ENCODE measurements at places on chromosomes 1 and 21. TPM values are rescaled to one million over a fixed set of nuclear protein-coding genes. Genes with fewer than 3 reads are reported as not detected.

DNA sequence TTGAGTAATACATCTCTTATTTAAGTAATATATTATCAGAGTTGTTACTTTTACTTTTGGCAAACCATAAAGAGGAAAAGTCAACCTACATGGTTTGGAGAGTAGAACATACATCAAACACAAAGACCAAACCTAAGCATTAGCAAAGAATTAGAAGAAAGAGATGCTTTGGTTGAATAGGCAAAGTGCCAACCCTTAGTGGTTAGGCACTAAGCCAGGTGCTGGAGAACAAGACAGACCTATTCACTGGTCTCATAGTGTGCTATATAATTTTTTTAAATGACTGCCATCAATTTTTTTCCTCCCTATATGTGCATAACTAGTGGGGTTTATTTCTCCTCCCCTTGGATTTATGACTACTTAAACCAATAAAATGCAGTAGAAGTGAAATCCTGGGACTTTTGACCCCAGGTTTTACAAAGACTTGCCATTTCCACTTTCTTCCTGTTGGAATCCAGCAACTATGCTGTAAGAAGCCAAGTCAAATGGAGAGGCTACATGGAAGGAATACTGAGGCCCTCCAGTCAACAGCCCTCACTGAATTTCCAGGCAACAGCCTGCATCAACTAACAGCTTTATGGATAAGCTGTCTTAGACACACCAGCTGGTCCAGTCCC, 69.8 kb upstream of the HAO2 start:
- no peak for DNase-seq

AHDC1 gene
- total RNA-seq: 61.6 TPM

DNA sequence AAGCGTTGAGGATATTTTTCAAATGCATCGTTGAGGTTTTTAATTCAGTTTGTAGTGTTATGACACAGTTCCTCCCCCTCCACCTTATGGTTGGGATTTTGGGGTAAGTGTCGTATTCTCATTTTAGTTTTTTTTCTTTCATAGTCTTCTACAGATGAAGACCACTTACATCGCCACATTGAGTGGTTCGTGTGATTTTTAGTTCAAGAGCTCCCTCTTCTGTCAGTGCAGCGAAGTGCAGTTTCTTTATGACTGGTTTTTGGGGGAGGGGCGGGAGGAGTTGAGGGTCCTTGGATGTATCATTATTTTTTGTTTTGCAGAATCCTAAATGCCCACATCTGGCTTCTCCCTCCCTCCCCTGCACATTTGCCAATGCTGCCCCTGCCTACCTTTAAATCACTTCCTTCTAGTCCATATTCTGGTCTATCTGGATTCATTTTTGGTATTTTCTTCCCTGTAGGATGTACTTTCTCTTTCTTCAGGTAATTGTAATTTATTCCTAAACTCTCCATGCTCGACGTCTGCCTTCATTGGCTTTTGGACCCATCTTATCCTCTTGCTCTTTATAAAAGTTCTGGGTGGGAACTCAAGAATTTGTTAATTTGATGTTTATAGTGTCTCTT, 433.1 kb downstream of the CAMTA1 start:
- no peak for DNase-seq

- DNase-seq: no peak
Observed at GRCh38 chr1:183646776-183647175, 6.3 kb downstream of the APOBEC4 start.

GRCh38 chr1:178954325-178954690, 71.4 kb upstream of the FAM20B start:
- no peak for DNase-seq

WDR26 gene
- total RNA-seq: 79.5 TPM

GRCh38 chr1:186183219-186183618, 191.8 kb downstream of the TPR start:
- DNase-seq: no peak

DNA sequence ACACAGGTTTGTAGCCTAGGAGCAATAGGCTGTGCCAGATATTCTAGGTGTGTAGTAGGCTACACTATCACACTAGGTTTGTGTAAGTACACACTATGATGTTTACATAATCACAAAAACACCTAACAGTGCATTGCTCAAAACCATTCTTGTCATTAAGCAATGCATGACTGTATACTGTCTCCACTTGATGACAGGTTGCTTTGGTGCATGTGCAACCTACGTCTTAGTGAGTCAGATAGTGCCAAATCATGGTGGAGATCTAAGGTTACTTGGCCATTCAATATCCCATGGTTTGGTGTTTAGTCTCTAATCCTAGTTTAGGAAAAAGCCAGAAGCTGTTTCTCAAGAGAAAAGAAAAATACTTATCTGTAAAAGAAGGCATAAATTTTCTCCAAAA, 181.1 kb downstream of the KCNK2 start:
- no peak for DNase-seq

DNA sequence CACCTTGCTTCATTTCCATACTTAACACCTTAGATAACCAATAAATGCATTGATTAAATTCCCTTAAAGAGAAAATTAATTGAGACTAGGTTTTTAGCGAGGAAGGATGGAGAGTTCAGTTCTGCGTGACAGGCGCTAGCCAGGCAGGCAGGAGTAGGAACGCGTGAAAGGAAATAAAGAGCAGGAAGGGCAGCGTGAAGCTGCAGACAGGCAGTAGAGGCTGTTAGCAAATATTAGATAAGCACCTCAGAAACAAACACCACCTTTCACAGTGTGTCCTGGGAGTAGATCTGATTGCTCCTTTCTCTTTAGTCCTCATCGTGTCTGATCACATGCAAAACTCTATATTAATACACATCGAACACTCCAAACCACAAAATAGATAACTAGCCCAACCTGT, 282.7 kb upstream of the ADGRL2 start:
- DNase-seq: no peak

AMY1B gene
- total RNA-seq: not detected

DNA sequence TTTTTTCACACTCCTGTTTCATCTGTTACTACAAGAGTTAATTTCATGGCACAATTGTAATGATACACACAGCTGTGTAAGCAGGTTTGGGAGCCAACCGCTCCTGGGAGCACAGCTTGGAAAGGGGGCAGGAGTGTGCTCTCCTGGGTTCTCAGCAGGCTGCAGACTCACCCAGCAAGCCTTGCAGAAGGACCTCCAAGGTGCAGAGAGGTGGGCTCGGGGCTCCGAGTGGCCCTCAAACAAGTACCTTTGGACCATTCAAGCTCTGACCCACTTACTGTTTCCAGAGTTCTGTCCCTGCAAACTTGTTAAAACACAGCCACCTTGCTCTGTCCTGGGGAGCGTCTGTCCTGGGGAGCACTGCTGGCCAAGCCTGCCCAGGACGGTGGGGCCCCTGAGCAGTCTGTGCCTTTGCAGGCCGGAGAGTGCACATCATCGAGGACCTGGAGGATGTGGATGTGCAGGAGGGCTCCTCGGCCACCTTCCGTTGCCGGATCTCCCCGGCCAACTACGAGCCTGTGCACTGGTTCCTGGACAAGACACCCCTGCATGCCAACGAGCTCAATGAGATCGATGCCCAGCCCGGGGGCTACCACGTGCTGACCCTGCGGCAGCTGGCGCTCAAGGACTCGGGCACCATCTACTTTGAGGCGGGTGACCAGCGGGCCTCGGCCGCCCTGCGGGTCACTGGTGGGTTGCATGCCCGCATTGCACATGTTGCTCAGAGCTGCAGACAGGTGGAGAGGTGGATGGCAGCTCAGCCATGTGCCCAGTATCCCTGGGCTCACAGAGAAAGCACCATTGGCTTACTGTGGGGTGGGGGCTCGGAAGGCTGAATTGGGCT, 78.0 kb downstream of the OBSCN start:
- DNase-seq: peak; percentile 94

GART gene
- total RNA-seq: 58.2 TPM

BCL2L15 gene
- 0.33 TPM for total RNA-seq

DNA sequence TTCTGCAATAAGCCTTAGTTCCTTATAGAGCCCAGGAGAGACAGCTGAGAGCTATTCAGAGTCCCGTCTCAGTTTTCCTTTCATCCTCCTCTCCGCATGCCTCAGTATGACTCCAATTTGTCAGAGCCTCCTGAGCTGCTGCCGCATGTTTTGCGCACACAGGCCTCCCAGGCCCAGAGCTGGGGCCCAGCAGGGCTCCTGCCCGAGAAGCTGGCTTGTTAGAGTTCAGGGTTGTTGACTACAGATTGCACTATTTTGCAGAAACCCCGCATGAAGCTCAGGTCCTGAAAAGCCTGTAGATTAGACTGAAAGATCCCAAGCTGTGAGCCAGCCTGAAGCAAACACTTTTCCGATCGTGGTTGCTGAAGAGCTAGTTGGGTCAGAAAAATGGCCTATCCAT, 51.5 kb downstream of the IGSF5 start:
- DNase-seq: no peak

- DNase-seq: no peak
Observed at GRCh38 chr1:18998016-18998724, 41.7 kb upstream of the IFFO2 start.

ZSWIM5 gene
- total RNA-seq: 0.51 TPM

DNA sequence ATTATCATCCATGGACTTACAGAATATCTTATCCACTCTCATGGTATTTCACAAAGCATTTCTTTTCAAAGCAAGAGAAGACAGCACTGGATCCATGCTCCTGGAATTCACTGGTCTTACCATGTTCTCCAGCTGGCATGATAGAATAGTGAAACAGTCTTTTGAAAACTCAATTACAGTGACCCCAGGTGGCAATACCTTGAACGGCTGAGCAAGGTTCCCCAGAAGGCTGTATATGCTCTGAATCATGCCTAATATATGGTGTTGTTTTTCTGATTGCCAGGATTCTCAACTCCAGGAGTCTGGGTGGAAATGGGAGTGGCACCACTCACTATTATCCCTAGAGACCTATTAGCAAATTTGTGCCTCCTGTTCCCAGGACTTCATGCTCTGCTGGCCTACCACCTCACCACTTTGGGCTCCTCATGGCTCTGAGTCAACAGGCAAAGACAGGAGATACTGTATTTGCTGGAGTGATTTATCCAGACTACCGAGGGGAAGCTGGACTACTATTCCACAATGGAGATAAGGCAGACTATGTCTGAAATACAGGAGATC, 87.6 kb downstream of the CATSPERE start:
- DNase-seq: no peak

RAB25 gene
- not detected for total RNA-seq

GRCh38 chr21:17513214-17514123, 626 bp downstream of the CXADR start:
- DNase-seq: no peak

GRCh38 chr1:212254853-212255363, 30.3 kb upstream of the PPP2R5A start:
- no peak for DNase-seq

WDR64 gene
- total RNA-seq: not detected

- no peak for DNase-seq
Observed at GRCh38 chr1:245881767-245882391, 625.2 kb downstream of the SMYD3 start.

DNA sequence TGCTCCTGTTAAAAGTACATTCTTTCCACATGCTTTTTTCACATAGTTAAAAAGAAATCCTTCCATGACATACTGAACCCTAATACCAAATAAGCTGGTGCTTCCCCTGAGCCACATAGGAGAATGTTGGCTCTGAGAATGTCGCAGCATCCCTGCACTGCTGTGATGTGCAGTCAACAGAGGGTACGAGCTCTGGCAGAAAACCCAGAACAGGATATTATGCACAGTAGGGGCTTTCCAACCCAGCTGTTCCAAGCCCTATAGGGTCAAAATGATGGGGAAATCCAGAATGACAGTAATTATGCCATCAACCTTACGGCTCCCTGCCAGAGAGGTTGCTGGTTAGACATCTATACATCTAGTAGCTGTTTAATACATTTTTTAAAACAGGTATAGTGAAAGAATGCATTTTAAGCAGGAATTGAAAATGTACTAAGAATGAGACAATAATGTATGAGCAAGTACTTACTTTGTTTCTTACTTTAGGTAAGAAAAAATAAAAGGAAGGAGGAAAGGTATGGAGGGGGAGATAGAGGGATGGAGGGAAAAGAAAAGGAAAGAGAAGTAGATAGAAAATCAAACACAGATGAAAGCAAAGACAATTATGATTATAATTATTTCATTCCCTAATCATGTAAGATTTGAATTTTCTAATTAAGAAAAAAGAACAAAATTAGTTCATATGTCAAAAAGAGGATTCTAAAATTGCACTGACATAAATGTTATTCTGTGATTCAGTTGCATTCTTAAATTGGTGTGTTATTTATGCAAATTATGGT, 126.0 kb downstream of the NR5A2 start:
- DNase-seq: no peak

DNA sequence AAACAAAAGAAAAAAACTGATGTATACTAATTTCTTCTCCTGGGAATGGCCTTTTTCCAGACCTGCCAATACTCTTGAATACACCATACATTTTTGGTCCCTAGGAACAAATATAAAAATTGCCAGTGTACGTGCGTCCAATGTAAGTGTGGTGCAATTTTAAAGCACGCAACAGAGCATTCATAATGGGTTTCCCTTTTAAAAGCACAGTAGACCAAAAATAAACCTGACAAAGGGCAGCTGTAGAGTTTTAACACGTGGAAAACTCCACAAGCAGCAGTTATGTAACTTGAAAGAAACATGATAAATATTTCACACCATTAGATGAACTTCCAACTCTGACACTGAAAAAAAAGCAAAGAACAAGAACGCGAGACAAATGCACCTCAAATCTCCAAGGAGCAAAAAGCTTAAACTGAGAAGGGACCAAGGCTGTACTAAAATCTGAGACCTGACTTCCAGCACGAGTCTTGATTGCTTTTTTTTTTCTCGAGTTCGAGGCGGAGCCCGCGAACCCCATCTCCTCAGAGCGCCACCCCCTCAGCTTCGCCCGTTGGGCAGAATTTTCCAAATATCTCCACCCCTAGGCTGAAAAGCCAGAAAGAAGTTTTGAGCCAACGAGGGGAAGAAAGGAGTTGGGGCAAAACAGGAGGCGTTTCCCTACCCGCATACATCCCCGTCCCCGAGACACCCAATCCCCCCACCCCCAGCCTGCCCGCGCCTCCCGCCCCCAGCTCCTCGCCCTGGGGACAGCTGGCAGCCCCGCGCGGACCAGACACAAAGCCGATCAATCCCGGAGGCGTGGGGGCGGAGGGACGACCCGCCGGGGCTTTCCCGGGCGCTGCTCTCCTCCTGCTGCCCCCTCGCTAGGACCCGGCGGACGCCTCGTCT, at the start of gene JAM2:
Gene JAM2, plus strand, starts transcription at position 599 of the 891 bp plus-strand sequence. CDS start 564 bp downstream, outside the sequence.
- no peak for DNase-seq

B3GALT5 gene
- 0.03 TPM for total RNA-seq

- no peak for DNase-seq
Observed at GRCh38 chr1:226223157-226223785, at the start of gene MIXL1. Gene MIXL1 (plus strand): TSS chr1:226223664. CDS start chr1:226223682, 18 bp downstream.

GRCh38 chr1:59903141-59903754, 23.3 kb downstream of the CYP2J2 start:
- DNase-seq: no peak

Data from chondrocyte (in vitro differentiated cells).